ENCODE measurements at places on chromosomes 7 and 10.

- DNase-seq, result peak; percentile 33
Measured at GRCh38 chr10:102393411-102394078, 2.0 kb upstream of the NFKB2 start.

GRCh38 chr10:98224996-98225395 is 43.0 kb downstream of the LOXL4 start:
- DNase-seq, result no peak

- no peak for DNase-seq
Measured at GRCh38 chr10:86821388-86821999, 65.1 kb downstream of the BMPR1A start.

GRCh38 chr7:137948083-137948844 is 53.6 kb downstream of the CREB3L2 start:
- peak; percentile 80 for DNase-seq

- no peak for DNase-seq
Measured at GRCh38 chr10:68231106-68231816, 652 bp downstream of the ATOH7 start.

DNA sequence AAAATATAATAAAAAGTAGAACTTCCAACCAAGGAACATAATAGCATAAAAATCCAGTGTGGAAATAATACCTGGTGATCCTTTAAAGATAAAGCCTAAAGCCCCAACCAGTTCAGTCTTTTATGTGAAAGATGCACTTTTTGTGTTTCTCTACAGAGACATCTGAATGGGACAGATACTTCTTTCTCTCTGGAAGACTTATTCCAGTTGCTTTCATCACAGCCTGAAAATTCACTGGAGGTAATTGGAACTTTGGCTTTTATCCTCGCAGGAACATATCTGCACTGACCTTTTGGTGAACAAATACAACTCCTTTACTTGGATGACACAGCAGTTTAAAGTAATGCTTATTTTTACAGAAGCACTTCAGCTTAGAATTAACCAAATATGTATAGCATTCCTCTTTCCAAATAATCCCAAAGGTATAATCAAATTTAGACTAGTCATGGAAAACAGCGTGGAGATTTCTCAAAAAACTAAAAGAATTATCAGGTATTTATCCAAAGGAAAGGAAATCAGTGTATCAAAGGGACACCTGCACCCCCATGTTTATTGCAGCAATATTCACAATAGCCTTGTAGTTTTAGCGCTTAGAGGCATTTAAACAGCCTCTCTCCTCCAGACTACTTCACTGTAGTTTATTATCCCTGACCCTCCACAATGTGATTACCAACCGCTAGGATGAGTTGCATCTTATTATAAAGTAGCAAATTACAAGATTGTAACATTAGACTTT is 16.8 kb downstream of the HNRNPA2B1 start:
- DNase-seq, result no peak

- no peak for DNase-seq
Measured at GRCh38 chr10:133168617-133169031, 8.6 kb downstream of the KNDC1 start.

- DNase-seq, result no peak
Measured at GRCh38 chr10:129048513-129048912, 418.5 kb upstream of the MGMT start.

DNA sequence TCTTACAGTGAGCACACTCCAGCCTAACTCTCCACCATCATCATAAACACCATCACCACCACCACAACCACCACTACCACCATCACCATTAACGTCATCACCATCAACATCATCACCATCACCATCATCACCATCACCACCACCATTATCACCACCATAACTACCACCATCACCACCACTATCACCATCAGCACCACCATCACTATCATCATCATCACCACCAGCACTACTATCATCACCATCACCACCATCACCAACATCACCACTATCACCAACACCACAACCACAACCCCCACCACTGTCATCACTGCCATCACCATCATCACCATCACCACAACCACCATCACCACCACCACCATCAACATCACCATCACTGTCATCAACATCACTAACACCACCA is 279.0 kb upstream of the TCERG1L start:
- no peak for DNase-seq
